OCI-LY7 (cell line): ENCODE measurements at places on chromosomes 3 and 15.
A peak's percentile ranks its signal among the peaks of the same experiment; 100 is the strongest.

GRCh38 chr3:138362538-138362937, 14.2 kb downstream of the MRAS start:
- DNase-seq: no peak

GRCh38 chr3:30811151-30811795, 83.2 kb downstream of the GADL1 start:
- no peak for DNase-seq

DNA sequence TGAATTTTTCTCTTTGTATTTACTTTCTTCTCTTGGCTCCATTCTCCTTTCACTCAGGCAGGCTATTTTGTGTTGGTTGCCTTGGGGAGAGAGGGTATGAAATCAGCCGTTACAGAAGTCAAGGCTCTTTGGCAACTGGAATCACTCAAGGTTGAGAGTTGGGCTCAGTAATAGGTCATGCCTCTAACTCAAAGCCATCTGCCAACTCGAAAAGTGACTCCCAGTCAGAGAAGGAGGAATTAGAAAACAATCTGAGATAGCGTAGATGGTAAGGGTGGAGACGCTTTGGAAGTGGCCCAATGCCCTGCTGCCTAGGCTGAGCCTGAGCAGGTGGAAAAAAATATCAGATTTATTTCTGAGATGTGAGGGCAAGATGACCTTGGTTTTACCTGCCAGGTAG, 205.7 kb upstream of the ST8SIA2 start:
- DNase-seq: no peak

- DNase-seq: peak; percentile 24
These were observed 1.1 kb downstream of the SSR3 start for GRCh38 chr3:156553705-156554356.

GRCh38 chr3:197874064-197874463, 75.9 kb upstream of the RPL35A start:
- no peak for DNase-seq

DNA sequence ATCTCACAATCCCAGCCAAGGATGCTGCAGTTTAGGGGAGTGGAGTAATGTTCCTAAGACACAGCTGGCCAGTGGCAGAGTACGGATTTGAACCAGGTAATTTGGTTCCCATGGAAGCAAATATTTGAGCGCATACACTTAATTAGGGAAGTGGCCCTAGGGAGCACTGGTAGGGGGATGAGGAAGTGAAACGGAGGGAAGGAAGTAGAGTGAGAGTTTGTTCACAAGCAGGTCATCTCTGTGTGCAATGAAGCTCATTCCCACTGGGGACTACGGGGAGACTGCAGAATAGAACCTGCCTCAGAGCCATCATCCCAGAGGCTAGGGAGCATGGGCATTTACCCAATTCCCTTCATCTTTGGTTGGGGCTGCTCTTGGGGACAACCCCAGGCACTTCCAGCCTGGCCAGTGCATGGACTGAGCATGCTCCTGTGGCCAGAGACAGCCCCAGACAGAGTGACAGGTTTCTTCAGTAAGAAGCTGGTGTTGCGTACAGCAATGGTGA, 317.2 kb upstream of the PROK2 start:
- peak; percentile 80 for DNase-seq

DNA sequence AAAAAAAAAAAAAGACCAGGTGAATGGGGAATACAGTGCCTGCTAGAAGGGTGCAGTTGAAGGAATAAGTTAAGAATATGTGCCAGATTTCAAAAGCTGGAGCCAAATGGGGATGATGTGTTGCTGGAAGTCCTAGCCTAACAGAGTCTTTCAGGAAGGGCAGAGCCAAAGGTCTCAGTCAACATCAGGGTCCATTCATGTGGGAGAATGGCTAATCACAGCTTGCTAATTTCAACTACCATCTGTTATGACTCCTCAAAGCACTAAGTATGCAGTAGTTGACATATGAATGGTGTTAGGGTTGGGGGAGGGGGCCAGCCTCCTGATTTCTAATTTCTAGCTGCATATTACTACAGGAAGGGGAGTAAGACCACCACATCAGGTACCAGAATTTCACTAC, 4.4 kb downstream of the ZBTB38 start:
- DNase-seq: no peak

DNA sequence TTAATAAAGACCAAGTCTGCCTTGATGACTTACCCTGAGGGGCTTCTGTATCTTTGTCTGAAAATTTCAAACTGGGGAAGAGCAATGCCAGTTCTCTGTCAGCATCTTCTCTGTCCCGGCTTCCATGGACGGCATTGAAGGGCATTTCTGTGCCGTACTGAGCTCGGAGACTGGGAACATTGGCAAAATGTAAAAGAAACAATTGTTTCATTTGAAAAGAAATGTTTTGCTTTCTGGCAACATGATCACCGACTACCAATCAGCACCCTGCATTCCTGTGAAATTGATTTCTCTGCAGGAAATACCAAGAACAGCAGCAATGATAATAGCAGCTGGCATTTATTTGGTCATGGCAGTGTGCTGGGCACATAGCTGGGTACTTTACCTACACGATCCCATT, 26.2 kb downstream of the NME9 start:
- no peak for DNase-seq

DNA sequence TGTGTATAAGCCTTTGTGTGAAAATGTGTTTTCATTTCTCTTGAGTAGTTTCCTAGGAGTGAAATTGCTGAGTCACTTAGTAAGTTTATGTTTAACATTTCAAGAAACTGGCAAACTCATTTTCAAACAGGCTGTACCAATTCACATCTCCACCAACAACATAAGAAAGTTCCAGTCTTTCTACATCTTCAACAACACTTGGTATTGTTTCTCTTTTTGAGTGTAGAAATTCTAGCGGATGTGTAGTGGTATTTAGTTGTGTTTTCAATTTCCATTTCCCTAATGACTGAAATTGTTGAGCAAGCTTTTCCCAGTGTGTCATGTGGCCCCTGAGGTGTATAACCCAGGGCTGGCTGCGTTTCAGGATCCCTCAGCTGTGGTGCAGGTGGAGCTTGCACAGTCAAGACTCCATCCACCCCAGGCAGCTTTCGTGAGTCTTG, 258.5 kb downstream of the PDCD6IP start:
- peak; percentile 12 for DNase-seq

DNA sequence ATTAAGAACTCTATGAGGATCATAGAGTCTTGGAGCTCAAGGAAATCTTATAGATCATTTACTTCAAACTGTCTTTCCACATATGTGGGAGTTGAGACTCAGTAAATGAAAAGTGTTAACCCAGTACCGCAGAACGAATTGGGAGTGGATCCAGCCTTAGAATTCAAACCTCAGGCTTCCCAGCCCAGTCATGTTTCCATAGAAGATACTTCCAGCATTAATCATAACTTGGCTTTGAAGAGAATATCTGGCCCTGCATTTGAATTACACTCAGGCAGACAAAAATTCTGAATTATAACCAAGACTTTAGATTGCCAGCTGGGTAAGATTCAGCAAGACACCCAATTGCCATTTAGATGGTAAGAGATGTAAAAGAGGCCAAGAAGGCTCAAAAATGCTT, 972.0 kb downstream of the TUSC7 start:
- no peak for DNase-seq

DNA sequence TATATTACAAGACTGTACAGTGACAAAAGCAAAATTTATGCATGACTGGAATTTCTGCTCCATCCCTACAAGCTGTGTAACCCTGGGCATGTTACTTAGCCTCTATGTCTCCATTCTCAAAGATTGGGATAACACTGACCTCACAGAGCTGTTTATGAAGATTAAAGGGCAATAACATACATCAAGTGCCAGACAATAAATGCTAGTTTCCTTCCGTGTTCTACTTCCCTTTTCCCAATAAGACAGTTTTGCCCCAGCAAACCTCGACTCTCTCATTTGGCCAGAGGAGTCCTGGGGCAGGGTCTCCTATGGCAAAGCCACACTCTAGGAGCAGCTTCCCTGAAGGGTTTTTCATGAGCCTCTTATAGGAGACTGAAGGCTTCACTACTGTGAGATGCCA, 7.5 kb downstream of the HEXA start:
- DNase-seq: no peak

DNA sequence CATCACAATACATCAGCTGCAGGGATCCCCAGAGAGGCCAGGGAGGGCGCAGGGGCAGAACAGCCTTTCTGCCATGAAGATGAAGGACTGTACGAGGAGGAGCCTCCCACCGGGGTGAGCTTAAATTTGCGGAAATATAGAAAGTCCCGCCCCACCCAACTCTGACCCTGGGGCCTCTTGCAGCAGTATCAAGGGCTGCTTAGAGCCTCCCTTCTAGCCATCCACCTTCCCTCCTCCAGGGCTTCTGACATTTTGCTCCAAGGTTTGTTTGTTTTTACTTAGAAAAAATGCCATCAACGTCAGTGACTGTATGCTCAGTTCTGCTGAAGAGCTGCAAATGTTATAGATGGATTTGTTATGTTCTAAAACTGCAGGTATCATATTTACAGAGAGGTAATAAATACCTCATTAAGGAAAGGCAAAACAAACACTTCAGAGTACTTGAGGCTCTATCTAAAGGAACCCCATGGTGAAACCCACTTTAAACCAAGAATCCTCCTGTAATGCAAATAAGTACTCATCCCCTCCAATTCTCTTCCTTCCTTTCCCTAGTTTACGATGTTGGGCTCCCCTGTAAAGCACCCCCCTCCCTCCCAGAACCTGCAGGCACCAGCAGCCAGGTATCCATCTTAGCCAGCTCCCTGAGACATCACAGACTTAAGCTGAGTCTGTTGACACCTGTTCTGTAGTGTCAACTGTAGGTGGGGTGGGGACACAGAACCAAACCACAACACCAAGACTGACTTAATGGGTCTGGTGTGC, 30.5 kb downstream of the RFTN1 start:
- peak; percentile 82 for DNase-seq

DNA sequence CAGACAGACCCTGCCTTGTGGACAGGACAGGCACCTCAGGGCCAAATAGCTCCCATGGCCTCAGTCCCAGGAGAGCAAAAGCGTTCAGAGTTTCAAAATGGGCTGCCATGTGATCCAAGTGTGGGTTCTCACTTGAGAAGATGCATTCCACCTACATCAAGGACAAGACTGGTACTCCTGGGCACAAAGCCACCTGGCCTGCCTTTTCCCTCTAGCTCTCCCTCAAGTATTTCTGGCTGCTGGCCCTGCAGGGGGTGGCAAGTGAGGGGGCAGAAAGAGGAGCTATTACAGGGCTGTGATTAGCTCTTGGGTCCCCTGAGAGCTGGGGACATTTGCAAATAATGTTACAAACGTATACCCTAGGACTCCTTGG, 6.5 kb upstream of the COL7A1 start:
- DNase-seq: no peak

- DNase-seq: no peak
These were observed 273.0 kb downstream of the PLCL2 start for GRCh38 chr3:17157713-17158112.

DNA sequence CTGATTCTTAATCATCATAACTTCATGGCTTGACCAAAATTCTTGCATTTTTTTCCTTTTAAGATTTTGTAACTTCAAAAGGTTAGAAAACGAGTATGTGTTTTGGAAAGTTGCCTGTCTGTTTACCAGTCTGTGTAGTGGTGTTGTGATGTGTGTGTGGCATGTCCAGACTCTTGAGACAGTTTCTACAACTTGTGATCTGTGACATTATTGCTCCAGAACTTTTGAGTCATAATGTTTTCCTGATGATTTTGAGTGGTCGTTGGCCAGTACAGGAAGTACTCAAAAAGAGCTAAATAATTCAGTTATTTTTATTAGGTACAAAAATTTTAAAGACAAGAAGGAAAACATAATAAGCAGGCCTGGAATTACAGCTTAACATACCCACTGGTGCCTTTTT, 229.0 kb upstream of the C2CD4B start:
- no peak for DNase-seq

DNA sequence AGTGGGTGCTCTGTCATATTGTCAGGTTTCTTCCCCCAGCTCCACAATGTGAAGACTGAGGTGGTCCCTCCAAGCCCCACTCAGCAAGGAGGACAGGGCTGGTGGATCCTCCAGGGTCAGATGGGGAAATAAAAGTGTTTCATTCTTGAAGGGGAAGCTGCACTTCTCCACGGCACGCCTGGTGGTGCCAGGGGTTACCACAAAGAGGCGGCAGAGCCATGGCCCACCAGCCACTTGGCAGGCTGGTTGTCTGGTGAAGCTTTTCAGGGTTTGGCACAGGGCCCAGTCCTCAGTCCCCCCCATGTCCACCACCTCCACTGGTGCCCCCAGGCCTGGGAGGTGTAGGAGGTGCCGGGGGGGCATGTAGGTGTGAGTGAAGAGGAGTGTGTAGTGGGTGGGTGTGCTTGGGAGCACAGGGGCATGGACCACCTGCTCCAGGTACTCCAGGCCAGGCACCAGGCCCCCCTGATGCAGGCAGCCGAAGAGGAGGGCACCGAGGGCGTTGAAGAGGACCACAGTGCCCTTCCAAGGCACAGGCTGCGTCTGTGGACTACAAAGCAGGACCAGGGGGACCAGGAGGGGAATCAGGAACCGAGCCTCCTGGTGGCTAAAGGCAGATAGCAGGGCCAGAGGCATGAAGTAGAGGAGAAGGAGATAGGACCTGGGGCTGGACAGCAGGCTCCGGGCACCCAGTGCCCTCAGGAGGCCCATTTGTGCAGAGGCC, 5.0 kb upstream of the NCBP2 start:
- no peak for DNase-seq

DNA sequence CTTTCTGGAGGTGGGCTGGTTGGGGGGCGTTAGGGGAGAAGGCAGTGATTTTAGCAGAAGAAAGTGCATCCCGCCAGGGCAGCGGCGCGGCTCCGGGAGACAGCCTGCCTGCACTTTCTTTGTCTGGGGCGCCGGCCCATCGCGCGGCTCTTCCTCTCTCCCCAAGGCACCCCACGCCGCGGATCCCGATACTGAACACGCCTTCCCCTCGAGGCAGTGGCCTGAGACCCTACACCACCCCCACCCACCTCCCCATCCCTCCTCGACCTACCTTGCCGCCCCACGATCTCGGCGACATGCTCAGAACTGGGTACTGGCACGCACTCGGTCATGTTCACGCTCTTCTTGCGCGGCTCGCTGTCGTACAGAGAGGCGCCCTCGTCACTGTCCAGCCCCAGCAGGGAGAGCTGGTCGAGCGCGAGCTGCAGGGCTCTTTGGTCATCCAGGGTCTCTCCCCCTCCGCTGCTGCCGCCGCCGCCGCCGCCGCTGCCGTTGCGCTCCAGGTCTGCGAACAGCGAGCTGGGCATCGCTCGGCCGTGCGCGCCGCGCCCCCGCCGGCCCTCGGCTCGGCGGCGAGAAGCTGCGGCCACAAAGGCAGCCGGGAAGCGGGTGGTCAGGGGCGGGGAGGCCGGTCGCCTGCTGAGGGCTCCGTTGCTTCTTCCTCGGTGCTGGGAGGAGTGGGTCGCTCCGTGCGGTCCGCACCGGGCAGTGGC, 483 bp downstream of the MEX3B start:
- DNase-seq: peak; percentile 29

DNA sequence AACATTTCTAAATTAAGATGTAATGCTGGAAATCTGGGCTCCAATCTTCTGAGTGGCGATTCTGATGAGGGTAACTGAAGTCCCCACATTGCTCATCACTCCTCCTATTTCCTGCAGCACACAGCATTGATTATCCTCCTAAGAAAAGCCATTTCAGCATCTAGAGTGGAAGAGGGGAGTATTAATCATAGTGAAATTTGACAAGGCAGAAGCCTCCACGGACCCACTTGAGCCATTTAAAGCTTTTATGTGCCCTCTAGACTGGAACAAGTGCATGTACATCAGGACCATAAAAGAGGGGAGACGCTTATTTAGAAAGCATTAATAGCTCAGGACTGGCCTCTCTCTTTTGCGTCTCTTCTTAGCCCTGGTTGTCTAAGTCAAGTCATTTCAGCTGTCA, 25.8 kb downstream of the AQP9 start:
- DNase-seq: no peak

GRCh38 chr15:89119489-89120478, 31.5 kb downstream of the ABHD2 start:
- DNase-seq: no peak
